ENCODE measurements at places on chromosomes 7 and 10.

- DNase-seq = no peak
Measured at GRCh38 chr10:70368774-70369482, 13.5 kb downstream of the LRRC20 start.

GRCh38 chr7:70325509-70326101 is 727.3 kb downstream of the AUTS2 start:
- no peak for DNase-seq

DNA sequence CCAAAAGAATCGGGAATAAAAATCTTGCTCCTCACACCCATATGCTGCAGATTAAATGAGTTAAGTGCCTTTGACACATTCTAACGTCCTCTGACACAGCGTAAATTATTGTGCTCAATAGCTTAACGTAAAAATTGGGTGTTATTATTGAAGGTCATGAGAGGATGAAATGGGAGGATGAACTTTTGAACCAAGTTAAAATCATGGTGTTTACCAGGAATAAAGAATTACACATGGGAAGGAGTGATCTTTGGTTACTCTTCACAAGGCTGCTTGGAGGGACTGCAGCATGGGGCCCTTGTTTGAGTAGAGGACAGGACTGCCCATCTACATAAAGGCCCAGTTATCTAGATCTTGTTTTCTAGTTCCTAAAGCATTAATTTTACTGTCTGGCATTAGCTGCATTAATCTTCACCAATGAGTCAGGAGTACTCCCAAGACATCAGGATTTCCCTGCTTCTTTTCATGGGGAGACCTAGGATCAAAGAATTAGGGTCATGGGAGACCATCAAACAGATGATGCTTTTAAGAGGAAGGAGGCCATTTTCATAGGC is 84.9 kb upstream of the PRR15 start:
- no peak for DNase-seq

GRCh38 chr7:32639122-32639521 is 143.8 kb downstream of the AVL9 start:
- no peak for DNase-seq

DNA sequence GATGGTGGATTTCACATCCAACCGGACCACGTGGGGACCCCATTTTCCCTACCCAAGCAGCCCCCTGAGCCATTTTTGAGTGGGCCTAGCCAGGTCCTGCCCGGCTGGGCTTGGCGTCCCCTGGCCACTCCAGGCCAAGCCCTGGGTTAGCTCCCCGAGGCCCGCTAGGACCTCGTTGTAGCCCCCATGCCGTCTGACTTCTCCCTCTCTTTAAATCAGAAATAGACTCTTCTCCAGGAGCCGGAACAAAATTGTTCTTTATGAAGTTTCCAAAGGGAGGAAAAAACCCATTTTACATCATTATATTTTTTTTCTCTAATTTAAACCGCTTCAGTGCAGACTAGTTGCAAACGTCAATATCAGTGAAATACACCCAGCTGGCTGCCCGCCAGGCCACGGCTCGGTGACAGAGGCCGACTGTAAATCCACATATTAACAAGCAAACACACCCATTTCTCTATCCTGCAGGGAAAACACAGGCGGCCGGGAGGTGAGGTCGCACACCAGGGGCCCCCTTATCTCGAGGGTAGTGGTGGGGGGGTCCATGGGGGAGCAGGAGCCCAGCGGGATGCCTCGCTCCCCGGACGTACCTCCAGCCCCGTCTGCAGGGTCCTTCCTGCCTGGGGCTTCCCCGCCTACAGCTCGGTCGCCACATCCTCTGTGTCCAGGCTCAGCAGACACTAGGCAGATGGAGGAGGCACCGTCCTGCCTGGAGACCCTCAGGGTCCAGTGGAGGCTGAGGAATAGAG is 72.7 kb downstream of the ELFN1 start:
- no peak for DNase-seq

- no peak for DNase-seq
Measured at GRCh38 chr10:16847644-16848043, 30.4 kb upstream of the RSU1 start.

- no peak for DNase-seq
Measured at GRCh38 chr10:79552143-79552542, 8.1 kb downstream of the SFTPA2 start.

GRCh38 chr10:76866841-76867586 is 770.6 kb downstream of the KCNMA1 start:
- no peak for DNase-seq

DNA sequence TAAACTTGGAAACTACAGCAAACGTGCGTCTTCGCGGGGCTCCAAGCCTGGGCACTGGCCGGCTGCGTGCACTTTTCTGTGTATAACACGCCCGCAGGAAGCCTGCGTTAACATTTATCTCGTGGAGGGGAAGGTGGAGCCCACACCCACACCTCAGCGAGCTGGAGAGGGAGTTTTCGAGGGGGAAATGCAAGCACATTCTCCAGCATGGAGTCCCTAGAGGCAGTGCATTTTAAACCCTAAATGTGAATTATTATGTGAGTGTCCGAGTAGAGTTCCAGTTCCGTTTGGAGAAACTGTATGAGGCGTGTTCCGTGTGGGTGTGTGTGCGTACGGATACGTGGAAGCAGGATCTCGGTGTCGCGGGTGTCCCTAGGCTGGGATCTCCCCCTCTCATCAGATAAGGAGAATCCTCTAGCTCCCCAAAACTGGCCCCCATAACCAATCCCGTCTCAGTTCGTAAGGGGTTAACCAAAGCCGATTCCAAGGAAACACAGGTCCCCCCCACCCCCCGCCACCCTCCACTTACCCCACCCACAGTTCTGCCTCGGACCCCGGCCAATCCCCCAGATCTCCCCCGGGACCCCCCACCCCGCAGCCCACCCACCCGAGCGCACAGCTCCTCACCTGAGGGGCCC is 403 bp downstream of the CDK6 start:
- DNase-seq = no peak

- DNase-seq = no peak
Measured at GRCh38 chr7:158613481-158613880, 25.9 kb upstream of the PTPRN2 start.

DNA sequence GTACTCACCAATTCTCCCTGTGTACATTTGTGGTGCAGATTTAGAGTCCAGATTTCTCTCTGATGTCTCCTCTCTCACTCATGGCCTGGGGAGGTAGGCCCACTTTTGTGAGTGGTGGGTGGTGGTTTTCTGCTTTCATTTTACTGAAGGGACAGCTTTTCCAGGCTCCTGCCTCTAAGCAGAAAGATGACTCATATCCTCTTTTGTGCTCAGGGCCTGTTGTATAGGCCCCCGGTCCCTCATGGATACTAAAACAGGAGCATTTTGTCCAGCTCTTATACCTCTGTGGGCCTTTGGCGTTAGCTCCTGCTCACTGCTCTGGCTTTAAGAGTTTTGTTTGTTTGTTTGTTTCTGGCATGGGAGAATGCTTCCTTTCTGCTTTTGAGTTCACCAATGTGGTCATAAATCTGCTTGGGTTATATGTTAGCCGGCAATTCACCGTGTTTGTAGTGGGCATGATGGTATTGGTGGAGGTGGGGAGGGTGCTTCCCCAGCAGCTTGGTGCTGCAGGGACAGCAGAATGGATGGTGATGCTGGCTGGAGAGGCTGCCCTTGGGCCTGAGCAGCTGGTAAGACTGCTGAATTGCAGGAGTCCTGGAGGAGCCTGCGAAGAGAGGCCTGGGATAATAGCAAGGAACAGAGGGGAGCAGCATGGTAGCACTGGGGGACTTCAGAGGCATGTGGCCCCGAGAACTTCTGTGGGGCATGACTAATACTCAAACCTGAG is 468.7 kb downstream of the RPS24 start:
- no peak for DNase-seq

- DNase-seq = no peak
Measured at GRCh38 chr7:88183051-88183450, 36.8 kb downstream of the SRI start.

DNA sequence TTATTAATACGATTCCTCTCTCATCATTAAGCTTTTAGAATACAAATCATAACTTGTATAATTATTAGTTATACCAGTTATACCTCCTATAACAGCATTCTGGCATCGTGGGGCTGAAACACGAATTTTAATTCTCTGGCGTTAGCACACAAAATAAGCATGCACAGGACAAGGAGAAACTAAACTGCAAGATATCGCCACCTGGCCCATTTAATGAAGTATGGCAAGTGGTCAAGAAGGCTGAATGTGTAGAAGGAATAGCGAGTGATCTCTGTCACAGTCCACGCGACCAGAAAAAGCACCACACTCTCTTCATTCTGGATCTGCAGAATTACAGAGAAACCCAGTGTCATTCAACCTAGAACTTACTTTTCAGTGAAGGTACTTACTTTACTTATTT is 18.1 kb downstream of the HACD1 start:
- DNase-seq = no peak

GRCh38 chr7:35700865-35701264 is 5.9 kb upstream of the HERPUD2 start:
- no peak for DNase-seq

DNA sequence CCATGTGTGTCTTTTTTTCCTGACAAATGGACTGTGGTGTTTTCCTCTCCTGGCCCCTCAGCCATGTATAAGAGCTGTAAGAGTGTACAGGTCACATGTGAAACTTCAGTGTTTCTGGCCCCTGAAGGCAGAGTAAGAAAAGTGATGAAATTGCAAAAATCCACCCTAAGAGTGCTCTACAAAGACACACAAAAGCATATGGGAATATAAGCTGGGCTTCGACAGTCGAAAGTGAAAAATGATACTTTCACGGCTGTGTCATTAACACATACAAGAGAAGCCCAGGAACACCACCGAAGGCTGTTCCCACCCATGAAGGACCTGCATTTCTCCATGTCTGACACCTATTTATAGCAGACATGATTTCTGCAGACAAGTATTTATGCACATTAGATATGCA is 192.2 kb downstream of the PARD3 start:
- no peak for DNase-seq

DNA sequence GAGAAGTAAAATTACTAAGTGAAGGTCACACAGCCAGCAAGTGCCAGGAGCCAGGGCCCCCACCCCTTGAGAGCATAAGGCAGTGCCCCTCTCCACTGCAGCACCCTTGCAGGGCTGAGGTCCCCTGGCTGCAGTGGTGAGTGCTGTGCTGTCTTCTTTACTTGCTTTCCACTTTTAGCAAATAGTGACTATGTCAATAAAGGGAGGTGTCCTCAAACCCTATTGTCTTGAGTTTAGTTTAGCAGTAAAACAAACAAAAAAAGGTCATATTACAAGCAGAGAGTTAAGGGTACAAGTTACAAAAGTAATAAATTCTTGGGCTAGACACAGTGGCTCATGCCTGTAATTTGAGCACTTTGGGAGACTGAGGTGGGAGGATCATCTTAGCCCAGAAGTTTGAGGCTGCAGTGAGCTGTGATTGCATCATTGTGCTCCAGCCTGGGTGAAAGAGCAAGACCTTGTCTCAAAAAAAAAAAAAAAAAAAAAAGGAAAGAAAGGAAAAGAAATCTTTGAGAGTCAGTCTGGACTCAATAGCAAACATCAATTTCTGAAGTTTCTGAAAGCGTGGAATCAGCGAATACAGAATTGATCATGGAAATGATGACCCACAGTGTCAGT is 39.0 kb upstream of the KIF5B start:
- no peak for DNase-seq

GRCh38 chr10:68075550-68076004 is 494 bp upstream of the HERC4 start:
- no peak for DNase-seq

GRCh38 chr7:83751217-83751616 is 102.3 kb upstream of the SEMA3E start:
- no peak for DNase-seq

DNA sequence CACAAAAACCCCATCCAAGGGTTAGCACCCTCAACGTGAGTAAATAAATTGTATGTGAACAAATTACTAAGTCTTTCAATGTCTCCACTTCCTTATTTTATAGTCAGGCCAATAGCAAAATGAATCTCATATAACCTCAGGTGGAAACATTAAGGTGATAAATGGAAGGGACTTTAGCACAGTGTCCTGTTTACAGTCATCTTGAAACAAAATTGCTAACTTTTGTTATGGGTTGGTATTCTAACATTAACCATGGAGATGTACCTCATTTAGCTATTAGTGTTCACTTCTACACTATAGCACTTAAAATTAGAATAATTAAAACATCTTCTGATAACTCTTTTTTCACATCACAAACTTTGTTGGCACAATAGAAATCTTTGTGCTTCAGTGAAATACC is 255.8 kb upstream of the CNTNAP2 start:
- DNase-seq = no peak

- no peak for DNase-seq
Measured at GRCh38 chr7:144004703-144005102, 4.6 kb downstream of the OR6B1 start.

DNA sequence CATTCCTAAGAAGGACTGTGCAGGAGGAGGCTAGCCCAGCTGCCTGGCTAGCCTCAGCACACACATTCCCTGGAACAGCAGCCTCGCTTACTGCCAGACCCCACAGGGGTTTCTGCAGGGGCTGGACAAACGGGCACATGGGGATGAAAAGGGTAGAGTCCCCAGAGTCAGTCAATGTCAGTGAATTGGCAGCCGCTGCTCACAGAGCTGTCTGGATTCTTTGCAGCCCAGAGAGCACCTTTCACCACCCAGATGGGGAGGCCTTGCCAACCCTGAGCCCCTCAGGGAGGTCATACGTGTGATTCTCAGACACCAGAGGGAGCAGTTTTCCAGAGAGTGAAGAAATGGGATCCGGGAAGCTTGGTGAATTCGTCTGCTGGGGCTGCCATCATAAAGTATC is 143.3 kb downstream of the KCNMA1 start:
- DNase-seq = no peak

- DNase-seq = no peak
Measured at GRCh38 chr10:4708123-4708759, 117.8 kb upstream of the AKR1E2 start.

DNA sequence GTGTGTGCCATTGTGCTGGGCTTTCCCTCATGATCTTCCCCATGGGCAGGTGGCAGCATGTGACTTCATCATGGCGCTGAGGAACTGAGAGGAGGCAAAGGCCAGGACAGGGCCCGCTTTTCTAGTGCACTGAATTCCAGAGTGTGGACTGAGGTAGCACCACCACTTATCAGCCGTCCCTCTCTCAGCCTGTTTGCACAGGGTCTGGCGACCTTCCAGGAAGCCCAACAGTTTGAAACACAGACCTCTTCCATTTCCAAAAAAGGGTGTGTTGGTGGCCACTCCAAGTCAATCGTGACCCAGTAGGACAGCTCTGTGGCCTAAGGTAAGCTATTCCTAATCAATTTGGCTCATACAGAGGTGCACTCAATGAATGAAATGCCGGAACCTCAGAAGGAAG is 4.4 kb downstream of the DNAJC30 start:
- DNase-seq = no peak

DNA sequence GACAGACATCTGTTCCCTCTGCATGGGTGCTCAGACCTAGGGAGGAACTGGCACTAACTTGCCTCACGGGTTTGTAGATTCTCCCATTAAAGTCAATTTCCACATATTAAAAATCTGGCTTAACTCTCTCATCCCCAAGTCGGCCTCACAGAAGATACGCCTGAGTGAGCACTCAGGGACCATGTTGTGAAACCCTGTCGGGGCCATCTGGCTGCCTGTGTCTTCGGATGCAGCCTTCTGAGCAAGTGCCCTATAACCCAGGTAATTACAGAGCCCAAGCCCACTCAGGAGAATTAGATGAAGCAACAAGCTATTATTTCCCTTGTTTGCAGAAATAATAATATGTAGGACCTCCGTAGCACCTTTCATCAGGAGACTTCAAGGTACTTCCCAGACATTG is 219.3 kb upstream of the GLI3 start:
- no peak for DNase-seq

- no peak for DNase-seq
Measured at GRCh38 chr10:63717027-63717715, 196.0 kb downstream of the REEP3 start.
